ENCODE measurements at places on chromosomes 1 and 21.

DNA sequence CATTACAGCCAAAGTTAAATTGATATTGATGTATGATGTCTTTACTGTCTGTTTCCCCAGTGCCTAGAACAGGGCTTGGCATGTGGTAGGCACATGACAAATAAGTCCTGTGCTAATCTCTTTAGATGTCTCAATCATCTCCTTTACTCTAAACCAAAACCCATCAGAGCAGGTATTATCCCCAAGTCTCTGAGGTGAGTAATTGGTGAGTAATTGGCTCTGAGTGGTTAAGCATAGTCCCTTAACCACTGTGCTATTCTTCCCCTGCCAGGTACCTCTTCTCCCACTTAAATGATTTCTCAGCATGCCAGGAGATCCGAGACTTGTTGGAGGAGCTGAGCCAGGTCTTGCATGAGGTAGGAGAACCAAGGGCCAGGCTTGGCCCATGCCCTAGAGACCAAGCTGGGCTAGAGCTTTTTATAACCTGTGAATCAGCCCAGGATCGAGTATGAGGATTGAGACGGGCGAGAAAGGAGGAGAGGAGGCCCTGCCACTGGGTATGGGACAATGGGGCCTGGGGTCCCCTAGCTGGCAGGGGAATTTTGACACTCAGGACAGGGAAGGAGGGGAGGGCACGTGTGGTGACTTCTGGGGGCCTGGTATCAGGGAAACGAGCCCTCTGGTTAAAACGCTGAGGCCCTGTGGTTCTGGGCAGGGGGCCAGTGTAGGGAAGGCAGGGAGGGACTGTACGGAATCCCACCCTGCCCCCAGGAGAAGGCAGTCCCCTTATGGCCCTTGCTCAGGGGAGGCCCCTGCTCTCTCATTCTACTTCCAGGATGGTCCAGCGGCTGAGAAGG, 4.5 kb downstream of the CNKSR1 start:
- no peak for DNase-seq

- no peak for DNase-seq
Measured at GRCh38 chr1:26121854-26122773, 10.5 kb downstream of the PDIK1L start.

GRCh38 chr1:209791920-209792319, 7.6 kb upstream of the C1orf74 start:
- DNase-seq, result no peak

DNA sequence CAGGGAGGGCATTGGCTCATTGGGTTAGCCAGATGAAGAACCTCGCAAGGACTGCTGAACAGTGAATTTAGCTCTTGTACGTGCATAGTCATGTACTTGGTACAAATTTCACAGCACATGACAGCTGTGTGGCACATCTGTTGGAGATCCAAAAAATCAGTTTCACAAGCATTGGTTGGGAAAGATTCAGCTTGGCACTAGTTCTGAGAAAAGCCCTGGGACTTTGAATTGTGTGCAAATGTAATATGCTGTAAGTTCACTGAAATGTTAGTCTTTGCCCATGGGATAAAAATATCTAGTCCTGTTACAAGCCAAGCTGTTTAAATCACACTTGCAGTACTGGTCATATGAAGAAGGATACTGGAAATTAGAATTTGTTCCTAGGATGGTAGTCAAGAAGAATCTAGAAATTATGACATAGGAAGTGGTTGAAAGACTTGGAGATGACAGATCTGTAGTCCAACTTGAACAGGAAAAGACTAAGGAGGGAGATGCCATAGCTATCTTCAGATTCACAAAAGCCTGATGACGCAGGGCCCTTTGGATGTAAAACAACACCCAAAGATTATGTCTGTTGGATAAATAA, 19.2 kb downstream of the LAMC2 start:
- no peak for DNase-seq

- no peak for DNase-seq
Measured at GRCh38 chr1:231183639-231184590, 22.1 kb downstream of the TRIM67 start.

GRCh38 chr1:185811073-185811709, 77.0 kb downstream of the HMCN1 start:
- DNase-seq, result no peak
